ENCODE measurements at places on chromosomes 16 and 17.

DNA sequence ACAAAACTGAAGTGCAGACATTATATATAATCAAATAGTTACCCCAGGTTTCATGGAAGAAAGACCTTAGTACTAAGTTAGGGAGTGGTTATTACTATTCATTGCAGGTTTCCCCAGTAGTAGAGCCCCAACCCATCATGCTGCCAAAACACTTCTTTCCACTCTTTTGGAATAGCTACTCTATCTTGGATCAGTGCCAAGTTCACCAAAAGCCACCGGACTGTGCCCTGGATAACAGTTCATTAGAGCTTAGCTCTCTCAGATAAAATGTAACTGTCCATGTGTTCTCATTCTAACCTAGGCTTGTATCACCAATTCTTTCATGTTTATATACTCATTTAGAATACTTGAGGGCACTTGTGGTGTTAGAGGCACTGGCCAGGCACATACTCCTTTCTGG is 540.1 kb upstream of the C16orf82 start:
- no peak for DNase-seq

DNA sequence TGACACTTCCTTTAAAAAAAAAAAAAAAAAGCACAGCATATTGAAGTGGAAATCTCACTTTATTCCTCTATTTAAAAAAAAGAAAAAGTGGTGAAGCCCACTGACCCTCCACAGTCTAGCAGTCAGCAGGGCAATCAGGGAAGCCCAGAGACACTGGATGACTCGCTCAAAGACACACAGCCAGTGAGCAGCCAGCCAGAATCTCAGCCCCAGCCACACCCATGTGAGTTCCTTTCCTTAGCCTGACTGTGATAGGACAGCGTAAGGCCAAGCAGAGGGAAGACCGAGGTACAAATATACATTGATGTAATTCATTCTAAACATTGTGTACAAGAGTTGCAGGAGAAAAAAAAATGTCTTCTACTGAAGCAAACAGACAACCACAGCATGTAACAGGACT is 22.5 kb downstream of the XPO6 start:
- no peak for DNase-seq

- DNase-seq = no peak
Observed at GRCh38 chr16:67555795-67556212, 6.5 kb upstream of the CTCF start.

DNA sequence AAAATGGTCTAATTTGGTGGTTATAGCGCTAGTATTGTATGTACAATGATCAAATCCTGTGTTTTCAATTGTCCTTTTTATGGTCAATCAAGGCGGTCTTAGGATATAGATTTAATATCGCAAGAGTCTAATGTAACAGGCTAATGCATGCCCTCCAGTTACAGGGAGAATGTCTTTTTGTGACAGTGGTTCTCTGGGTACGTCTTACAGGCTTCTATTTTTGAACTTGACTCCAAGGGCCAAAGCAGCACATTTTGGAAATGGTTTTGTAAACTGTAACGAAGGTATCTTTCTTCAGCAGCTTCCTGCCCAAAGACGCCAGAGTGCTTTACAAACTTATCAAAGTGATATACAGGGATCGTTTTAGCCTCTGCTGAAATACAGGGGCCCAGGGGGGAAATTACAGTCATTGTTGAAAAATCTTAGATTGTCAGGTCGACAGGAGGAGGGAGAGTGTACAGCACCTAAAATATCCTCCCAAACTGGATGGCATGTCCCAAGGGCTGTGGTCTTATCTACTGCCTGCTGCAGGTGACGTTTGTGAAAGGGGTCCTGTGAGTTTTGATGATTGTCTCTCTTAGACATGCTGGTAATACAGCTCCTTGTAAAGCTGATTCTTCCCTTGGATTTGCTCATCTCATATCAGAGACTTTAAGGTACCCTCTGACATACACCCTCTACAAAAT is 288.5 kb downstream of the CDH13 start:
- DNase-seq = no peak

- DNase-seq = no peak
Observed at GRCh38 chr17:28819582-28819981, 23.0 kb downstream of the FAM222B start.

DNA sequence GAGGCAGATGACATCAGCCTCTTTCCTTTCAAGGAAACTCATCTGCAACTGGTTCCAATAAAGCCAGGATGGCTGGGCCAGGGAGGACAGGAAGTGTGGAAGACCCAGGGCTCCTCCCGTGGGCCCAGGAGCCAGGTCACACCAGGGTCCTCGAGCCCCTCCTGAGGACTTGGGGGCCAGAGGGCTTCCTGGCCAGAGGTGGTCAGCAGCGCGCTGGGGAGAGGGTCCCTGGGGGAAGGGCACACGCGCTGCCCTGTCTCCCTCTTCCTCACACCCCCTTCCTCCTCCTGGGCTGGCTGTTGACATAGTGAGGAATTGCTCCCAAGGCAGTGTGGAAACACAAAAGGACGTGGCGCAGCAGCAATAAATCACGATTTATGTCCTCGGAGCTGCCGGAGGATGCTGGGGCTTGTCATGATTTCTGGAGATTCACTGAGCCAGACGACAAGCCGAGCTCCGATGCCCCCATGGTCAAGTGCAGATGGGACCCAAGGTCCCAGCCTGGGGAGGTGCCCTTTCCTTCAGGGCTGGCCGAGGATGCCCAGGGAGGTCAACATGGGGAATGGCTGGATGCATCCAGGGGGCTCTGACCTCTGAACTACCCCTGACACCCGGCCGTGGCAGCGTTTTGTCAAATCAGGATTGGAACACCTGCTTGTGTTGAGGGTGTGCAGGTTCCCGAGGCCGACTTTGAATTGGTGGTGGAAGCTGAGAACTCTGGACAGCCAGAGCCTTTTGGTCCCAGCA is 152.6 kb downstream of the IRF8 start:
- peak; percentile 60 for DNase-seq

Data from RWPE2 (cell line).